ENCODE measurements at places on chromosomes 12 and 14.

DNA sequence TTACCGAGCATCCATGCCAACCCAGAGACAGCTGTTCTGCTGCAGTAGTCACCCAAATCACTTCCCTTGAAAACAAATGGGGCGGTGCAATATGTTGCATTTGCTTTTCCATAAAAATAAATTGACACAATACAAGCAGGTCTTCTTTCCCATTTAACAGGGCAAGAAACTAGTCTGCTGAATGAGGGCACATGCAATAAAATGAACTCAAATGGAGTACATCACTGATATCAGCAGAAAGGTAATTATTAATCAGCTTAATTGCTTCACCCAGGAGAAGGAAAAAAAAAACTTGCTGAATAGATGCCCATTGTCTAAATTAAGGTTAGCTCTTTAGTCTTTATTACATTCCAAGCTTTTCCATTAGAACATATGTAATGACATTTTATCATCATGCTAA is 175.1 kb upstream of the GZMB start:
- no peak for DNase-seq

DNA sequence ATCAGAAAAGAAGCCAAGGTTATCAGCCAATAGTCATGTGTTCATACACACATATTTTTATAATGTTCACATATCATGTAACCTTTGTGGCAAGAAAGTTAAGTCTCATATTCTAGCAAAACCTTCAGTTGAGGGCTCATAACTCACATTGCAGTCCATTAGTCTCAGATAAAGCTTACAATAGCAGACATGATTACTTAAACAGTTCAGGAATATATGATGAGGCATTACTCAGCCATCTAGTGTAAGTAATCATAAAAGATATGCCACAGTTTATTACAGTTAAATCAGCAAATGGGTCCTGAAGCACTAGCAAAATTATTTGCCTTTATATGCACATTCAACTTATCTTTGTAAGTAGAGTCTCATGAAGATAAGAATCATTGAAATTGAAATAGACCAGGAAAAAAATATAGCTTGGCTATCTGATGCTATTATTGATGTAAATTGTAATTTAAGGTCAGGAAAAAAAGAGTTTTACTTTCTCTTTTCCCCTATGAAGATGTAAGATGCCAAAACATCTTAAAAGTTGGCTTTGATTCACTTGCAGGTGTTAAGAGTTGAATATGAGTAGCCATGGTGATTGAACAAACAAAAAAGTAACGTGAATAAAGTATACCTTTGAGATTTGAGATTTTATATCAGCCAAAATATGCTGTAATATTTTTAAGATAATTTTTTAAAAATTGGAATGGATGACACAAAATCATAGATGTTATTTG is 537.0 kb downstream of the SLC6A15 start:
- peak; percentile 25 for DNase-seq

- no peak for DNase-seq
Measured at GRCh38 chr14:66114071-66114470, 372.1 kb upstream of the CCDC196 start.

DNA sequence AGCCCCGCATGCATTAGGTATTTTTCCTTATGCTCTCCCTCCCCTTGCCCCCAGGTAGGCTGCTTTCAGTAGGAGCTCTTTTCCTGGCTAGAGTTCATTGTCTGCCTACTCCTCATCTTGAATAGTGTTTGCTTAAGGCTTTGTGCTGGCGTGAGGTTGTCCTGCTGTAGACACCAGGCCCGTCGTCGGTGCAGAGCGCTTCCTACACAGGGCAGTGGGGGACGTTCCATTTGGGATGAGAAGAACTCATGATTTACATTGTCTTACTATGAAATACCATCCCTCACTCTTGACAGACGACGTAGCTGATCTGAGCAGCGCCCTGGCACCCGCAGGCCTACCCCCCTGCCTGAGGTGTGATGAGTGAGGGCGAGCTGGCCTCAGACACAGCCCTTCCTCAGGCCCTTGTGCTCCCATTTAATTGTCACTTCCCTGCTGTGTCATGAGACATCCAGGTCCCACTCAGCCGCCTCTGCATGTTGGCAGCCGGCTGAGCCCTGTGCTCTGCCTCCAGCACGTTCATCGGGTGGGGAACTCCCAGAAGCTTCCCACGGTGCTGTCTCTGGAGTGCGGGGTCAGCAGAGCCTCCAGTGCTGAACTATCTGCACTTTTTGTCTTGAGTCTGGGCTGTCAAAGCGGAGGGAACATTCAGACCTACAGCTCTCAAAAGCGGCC is 76.0 kb downstream of the WDR20 start:
- no peak for DNase-seq

DNA sequence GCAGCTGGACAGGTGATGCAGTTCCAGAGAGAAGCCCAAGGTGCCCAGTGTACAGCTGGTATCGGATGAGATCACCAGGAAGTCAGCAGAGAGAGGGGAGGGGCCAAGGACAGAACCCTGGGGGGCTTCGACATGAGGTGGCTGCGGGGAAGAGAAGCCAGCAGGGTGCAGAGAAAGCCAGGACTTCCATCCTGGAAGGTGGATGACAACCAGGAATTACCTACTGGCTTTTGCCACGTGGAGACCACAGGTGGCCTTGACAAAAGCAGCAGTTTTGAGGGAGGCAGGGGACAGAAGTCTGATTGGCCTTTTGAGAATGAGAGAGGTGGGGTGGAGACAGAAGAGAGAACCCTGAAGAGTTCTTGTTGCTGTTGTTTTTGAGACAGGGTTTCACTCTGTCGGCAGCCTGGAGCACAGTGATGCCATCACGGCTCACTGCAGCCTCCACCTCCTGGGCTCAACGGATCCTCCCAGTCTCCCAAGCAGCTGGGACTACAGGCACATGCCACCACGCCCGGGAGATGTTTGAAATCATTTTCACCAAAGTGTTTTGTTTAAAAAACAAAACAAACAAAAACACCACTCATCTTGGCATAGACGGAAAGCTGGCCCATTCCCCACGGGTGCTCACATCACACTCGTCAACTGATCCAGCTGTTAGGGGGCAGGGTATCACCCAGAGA is 35.2 kb downstream of the CDC42BPB start:
- DNase-seq: no peak

- DNase-seq: no peak
Measured at GRCh38 chr12:102950107-102950949, 7.1 kb upstream of the ASCL1 start.

DNA sequence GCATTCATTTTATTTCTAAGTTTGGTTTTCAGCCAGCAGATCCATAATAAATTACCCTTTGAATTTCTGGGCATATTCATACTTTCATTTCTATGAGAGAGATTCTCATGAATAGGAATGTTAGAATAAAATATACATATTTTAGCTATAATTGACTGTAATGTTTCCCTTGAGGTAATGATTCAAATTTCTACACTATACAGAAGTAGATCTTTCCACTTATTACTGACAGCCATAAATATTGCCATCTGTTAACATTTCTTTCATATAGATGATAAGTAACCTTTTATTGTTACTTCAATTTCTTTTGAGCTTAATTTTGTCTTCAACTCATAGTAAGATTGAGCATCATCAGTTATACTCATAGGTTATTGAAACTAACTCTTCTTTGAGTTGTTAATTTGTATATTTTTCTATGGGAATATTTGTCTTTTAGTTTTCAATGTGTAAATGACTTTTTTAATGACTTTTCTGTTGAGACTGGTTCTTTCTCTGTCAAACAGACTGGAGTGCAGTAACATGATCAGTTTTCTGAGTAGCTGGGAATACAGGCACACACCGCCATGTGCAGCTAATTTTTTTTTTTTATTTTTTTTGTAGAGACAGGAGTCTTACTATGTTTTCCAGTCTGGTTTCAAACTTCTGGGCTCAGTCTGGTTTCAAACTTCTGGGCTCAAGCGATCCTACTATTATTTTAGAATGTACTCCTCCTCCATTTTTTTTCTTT is 991.6 kb downstream of the SLC6A15 start:
- DNase-seq: no peak

- DNase-seq: no peak
Measured at GRCh38 chr12:46553266-46553665, 180.7 kb upstream of the SLC38A2 start.

DNA sequence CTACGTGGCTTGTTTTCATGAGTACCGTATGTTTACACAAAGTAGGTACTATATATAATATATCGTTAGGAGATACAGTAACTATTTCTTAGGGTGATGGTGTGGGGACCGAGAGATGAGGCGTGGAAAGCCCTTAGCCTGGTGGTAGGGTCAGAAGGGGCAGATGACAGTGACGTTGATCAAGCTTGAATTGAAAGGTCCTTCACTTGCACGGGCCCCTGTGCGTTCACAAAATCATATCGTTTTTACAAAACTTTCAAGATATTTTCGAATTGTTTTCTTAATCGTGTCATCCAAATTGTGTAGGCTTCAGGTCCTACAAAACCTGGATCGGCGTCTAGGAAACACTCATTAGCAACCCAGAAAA is 881 bp upstream of the SOS2 start:
- DNase-seq: no peak

GRCh38 chr12:71947645-71948105 is 9.0 kb downstream of the TPH2 start:
- no peak for DNase-seq

DNA sequence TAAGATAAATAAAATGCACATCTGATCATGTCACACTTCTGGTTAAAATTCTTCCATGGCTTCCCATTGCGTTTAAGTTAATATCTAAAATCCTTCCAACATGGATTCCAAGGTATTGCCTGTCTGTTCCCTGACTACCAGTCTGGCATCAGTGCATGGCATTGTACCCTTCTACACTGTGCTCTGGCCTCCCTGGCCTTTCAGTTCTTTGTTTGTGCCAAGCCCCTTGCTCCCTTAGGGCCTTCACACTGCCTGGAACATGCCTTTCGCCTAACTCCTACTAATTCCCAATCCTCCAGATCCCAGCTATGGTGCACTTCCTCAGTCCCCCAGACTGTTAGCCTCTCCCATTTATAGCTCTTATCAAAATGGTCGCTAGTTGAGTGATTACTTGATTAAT is 6.3 kb downstream of the CIPC start:
- no peak for DNase-seq

GRCh38 chr14:33917661-33918060 is 33.2 kb downstream of the EGLN3 start:
- DNase-seq: no peak
